NCI-H1436 (cell line): ENCODE measurements at places on chromosomes 16 and 17.

DNA sequence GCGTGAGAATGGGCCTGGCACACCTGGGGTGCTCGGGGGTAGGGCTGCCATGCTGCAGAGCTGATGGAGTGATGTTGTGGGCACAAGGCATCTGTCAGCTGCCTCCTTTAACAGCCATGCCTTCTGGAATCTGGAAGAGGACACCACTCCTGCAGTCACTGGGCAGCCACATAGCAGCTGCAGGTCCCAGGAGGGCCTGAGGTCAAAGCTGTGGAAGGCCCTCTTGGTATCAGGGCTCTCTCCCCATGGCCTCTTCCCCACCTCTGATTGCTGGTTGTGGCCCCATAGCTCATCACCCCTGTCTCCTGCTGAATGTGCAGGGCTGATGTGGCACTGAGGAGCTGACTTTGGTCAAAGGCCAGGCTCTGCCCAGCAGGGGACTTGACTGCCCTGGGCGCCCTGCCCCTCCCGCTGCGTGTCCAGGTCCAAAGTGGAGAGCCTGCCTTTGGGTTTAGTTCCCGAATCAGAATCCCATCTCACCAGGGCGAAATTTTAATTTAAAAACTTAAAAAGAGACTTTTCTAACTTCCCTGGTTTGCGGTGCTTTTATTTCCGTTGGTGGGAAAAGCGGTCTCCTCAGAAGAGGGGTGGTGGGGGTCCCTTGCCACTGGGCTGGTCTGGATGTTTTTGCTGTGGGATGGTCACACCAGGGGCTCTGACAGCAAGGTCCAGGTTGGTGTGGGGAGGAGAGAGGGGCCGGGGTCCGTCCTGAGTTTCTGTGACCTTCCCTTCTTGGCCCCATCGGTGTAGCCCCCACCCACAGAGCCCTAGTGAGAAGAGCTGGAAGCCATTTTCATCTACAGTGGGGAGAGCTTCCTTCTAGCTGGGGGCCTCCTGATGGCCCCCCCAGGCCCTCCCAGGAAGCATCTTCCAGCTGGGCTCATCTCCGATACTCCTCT lies 5.9 kb downstream of the UBALD2 start:
- DNase-seq = no peak

DNA sequence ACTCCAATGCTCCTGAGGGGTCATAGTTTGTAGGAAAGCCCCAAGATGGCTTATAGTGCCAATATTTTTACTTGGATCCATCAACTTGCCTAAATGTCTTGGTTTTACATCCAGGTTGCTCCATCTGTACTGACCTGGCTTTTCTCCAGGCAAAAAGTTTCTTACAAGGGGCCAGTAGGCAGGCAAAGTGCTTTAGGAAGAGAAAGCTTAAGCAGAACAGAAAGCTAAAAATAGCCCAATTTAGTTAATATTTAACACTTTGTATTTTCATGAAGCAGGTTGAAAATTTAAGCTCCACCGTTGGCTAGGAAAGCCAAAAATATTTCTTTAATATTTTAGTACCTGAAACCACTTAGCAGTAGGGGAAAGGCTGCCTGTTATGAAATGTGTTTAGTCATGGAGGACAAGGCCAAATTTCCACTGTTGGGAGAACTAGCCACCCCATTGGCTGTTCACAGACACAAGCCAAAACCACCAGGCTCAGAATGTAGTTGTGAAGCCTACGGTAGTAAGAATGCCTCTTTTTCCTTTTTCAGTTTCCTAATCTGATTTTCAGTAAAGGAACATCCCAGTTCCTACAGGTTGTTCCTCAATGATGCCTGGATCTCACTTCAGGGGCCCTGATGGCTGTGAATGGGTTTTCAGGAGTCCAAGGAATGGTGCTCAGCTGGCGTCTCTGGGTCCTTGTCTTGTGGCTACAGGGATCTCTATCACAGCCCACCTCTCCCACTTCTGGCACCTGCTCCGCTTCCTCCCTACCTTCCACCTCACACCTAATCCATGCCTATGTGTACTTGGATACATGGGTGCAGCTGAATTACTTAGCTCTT lies 324.8 kb downstream of the PMP22 start:
- no peak for DNase-seq

- DNase-seq = no peak
Measured at GRCh38 chr17:42484304-42484703, 25.6 kb downstream of the ATP6V0A1 start.

- DNase-seq = no peak
Measured at GRCh38 chr16:29770250-29770929, 7.7 kb upstream of the ZG16 start.

DNA sequence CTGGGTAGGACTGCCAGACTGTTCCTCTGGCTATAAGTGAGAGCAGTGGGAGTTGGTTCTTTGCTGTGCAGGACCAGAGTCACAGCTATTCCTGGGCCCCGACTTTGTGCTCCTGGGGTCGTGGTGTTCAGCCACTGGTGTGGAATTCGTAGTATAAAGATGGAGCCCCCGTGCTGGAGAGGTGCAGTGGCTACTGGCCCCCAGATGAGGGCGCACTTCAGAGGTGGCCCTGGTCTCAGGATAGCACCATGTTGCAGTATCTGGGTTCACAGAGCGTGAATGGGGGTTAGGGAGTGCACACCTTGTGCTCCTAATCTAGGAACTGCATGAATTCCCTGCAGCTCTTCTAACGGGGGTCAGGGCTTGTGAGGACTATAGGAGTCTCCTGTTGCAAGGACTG lies 21.1 kb downstream of the TANC2 start:
- DNase-seq = no peak

DNA sequence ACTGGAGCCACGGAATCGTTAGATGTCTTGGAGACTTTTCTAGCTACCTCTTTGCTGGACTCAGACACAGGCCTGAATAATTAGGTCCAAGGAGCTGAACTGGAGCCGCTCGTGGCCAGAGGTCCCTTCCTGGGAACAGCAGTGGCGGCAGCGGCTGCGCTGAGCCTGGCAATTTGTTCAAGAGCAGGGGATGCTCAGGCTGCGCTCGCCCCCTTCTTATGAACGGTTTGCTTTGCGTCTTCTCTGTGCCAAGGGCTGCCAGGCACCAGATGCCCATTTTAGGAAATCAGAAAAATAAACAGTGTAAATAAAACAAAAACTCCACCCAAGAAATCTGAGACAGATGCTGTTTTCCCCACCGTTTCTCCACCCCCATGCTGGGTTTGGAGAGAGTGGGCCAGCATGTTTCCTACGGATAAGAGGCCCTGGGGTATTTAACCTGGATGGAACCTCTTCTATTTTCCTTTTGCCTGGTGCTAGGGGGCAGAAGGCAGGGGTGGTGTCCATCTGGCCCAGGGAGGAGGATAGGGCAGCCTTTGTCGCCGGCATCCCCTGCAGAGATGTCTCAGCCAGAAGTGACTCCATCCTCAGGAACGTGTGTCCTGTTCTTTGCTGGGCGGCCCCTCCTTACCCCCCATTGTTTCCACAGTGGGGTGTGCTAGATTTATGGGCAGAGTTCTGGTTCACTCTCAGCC lies 163.4 kb downstream of the SEC14L1 start:
- DNase-seq = no peak

GRCh38 chr16:25823891-25824290 lies 132.1 kb downstream of the HS3ST4 start:
- no peak for DNase-seq

DNA sequence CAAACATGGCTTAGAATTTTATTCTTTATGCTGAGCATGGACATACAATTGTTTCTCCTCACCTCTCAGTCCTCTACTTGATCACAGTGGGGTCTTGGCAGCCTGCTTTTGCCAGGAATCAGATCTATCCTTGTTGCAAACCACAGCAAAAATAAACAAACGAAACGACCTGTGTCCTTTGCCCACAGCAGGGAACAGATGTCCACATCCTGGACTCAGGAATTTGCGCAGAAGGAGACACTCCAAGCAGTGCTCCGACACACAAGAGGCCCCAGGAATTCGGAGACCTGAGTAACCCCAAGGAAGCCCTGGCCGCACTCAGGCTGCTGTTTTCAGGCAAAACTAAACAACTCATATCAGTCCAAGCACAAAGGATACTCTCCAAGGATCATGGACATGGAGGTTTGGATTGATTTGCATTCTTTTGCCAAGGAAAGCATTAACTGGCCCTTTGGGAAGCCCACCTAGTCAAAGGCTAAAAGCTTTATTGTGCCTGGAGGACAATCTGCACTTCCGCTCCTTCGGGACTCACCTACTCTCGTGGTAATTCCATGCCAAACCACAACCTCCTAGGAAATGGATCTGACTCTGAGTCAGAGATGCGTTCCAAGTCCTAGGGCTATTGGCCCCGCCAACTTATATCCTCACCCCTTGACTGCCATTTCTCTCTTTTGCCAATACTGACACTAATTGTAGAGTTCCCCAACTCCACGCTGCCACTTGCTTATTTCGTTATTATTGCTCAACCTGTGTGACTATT lies 271.1 kb upstream of the CDH11 start:
- no peak for DNase-seq

GRCh38 chr17:80722661-80723060 lies 178.0 kb downstream of the RPTOR start:
- DNase-seq = no peak

- no peak for DNase-seq
Measured at GRCh38 chr16:75377729-75378386, 55.4 kb downstream of the CFDP1 start.

- no peak for DNase-seq
Measured at GRCh38 chr16:56122251-56122650, 69.0 kb upstream of the GNAO1 start.

- DNase-seq = no peak
Measured at GRCh38 chr17:67549820-67550219, 167.9 kb upstream of the NOL11 start.

- DNase-seq = no peak
Measured at GRCh38 chr16:75957870-75958269, 231.6 kb upstream of the CPHXL start.

GRCh38 chr17:36095992-36096391 lies 6.0 kb upstream of the CCL3 start:
- no peak for DNase-seq

DNA sequence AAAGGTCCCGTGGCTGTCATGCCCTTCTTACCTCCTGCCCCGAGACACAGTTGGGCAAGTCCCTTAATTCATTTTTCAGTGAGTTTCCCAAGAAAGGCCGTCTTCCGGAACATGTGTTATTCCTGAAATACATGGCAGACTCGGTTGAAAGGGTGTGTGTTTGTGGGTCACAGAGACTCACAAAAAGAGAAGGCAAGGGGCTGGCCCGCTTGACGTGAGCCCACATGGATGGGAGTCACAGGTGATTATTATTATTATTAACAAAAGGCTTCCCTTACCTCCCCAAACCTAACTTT lies 34.1 kb upstream of the CCR7 start:
- DNase-seq = no peak

DNA sequence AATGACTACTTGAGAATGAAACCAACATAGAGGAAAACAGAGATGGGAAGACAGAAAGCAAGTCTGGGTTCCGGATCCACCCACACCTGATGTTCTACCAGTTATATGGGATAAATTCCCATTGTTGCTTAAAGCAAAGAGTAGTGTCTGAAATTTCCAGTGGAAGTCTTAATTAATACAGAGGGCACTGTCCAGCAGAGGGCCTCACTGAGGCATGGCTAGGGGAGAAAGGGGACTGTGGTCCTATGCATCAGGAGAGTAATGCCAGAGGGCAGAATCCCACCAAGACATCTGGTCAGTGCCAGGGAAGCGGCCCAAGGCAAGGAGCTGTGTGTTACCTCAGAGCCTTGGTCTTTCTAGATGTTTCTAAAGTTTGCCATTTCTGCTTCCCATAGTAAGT lies 7.5 kb upstream of the UMOD start:
- no peak for DNase-seq

DNA sequence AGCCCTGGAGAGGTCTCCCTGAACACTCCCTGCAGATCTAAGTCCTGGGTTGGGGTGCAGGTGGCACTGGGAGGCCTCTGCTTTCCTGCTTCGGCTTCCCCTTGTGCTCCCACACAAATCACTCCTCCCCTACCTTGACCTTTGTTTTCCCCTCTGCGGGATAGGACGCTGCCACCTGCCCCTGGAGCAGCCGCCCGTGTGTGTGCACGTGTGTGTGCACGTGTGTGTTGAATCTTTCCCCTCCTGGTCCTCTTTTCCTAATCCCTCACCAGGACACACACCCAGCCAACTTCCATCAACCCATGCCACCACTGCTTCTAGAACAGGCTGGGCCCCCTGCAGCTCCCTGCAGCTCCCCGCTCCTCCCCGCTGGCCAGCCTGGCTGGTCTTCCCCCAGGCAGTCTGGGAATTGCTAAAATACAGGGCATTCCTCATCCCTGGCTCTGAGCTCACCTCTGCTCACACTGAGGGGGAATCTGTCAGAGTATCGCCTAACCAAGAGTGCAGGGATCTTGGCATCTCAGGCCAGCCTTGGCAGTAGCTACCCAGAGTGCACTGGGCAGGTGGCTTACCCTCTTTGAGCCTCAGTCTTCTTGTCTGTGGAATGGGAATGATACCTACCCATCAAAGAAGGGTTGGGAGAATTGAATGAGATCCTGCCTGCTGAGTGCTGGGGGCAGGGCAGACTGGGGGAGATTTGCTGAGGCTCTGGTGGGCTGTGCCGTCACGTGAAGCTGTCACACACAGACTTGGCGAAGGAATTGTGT lies 198.5 kb downstream of the NTN1 start:
- DNase-seq = no peak
